Body of pancreas (tissue), 4 donors: ENCODE measurements at places on chromosomes 4 and X.

DNA sequence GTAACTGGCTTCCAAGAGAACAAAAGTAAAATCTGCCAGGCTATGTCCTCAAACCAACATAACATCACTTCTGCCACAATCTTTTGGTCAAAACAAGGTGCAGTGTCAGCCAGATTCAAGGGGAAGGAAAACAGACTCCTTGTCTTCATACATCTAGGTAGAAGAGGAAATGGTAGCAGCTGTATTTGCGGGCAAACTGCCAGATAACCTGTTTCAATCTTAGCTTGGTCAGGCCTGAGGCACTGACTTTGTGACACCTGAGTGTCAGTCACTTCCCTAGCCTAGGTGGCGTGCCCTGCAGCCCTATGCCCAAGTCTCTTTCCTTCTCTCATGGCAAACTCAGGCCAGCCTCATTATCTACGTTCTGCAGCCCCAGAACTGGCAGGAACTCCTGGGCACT lies 146.2 kb upstream of the JADE1 start:
- DNase-seq: peak; percentile 54

GRCh38 chrX:40085102-40085551 lies 12.6 kb downstream of the BCOR start:
- DNase-seq: peak; percentile 57

DNA sequence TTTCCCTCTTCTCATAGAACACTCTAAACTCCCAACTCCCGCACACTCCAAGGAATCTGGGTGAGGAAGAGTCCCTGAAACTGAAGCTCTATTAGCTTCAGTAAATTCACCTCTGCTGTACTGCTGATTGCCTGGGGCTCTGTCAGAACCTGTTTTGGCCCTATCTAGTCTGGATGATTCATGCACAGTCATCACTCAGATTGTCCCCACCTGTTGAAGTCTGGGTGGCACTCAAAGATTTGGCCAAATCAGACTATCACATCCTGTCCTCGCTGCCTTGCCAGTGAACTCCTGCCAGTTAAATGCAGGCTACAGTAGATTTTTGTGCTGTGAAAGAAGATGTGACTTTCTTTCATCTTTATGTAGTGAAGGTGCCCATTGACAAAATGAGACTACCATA lies 63.5 kb upstream of the EMCN start:
- DNase-seq: no peak

DNA sequence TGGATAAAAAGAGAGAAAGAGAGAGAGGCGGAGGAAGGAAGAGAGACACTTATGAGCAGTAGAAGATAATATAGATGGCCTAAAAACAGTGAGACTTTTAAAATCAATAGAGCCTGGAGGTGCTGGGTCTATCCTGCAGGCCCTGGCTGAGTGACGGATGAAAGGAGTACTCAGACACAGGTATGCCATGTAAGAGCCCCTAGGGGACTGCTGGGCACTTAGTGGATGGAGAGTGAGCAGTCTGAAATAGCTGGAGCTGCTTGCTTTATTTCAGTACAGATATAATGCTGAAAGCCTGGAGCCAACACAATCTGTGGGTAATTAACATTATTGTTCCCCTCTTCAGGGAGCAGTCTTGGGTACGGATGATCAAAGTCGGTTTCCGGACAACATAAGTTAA lies 578.6 kb downstream of the SPOCK3 start:
- DNase-seq: no peak

GRCh38 chr4:157013656-157014055 lies 42.1 kb upstream of the PDGFC start:
- DNase-seq: no peak

- DNase-seq: no peak
Measured at GRCh38 chr4:141534985-141535384, 101.4 kb upstream of the IL15 start.

GRCh38 chr4:21656832-21657231 lies 291.7 kb downstream of the KCNIP4 start:
- DNase-seq: peak; percentile 2

- DNase-seq: no peak
Measured at GRCh38 chr4:72505314-72505744, 63.7 kb downstream of the ADAMTS3 start.
